Activated naive CD8-positive, alpha-beta T cell treated with anti-CD3 and anti-CD28 coated beads, Interleukin-2, amount 50 U/mL, for 16 hours (primary cell): ENCODE measurements at places on chromosomes 6 and 20.

DNA sequence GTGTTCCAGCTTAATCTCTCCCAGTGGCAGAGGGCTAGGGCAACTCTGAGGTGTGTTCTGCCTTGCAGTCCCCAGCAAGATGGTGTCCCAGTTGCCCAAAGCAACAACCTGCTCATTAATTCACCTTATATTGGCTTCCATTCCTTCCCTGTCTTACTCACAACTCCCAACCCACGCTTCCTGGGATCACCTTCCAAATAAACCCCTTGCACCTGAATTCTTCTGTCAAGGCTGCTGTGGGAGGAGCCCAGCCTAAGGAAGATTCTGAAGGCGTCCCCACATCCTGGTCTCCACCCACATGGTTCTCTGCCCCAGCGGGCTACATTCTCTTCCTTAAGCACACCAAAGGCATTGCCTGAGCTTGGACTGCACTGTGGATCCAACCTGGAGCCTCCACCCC, 116.6 kb upstream of the MAFB start:
- DNase-seq, result no peak

DNA sequence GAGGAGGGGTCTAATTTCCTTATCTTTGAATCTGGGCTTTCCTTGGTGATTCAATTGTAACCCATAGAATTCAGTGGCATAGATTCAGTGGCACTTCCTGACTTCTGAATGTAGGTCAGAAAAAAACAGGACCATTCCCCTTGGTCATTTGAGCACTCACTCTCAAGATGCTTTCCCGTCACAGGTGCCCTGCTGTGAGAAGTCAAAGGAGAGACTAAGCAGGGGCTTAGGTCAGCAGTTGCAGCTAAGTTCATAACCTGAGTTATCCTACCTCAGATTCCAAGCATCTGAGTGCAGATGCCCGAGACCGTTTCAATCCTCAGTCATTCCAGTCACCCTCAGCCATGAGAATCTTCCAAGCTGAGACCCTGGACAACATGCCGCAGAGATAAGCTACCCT, 506.6 kb downstream of the FRK start:
- DNase-seq, result no peak

- DNase-seq, result no peak
Observed at GRCh38 chr20:54002741-54003140, 67.7 kb downstream of the BCAS1 start.

- no peak for DNase-seq
Observed at GRCh38 chr6:102986086-102986485, 1592.6 kb downstream of the GRIK2 start.

GRCh38 chr20:32294071-32294470, 16.6 kb downstream of the KIF3B start:
- no peak for DNase-seq

GRCh38 chr6:78598966-78599365, 268.4 kb upstream of the IRAK1BP1 start:
- no peak for DNase-seq

DNA sequence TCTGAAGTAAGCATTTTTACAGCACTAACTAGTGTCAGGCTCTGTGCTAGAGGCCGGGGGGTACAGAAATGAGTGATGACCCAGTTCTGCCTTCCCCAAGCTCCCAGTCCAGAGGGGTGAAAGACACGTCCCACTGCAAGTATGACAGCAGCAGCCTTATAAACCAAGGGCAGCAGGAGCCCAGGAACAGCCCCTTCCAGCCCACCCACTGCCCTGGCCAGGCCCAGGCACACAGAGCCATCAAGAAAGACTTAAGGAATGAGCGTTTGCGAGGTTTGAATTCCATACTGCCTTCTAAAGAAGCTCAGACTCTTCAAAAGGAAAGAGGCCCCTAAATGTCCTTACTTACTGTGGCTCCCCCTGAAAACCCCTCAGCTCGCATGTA, 10.0 kb downstream of the TRERF1 start:
- no peak for DNase-seq

DNA sequence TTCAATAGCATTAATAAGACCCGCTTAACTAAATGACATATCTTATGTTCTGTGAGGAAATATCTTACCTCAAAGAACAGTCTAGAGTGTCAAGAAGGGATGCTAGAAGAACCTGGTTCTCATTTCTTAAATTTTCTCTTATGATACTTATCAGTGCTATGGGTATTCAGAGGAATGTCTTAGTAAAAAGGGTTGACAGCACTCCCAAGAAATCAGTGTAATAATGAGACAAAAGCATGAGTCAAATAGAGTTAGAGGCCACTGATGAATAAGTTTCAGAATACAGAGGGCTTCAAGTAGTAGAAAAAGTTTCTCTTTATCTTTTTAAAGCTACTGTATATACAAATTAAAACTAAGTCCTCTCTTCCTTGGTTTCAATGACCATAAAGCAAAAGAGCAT, 242.8 kb downstream of the GJA1 start:
- no peak for DNase-seq
